ENCODE measurements at places on chromosomes 5 and 9.

- no peak for DNase-seq
Measured at GRCh38 chr5:156356238-156356637, 29.3 kb downstream of the SGCD start.

GRCh38 chr5:39353717-39354399 lies 10.4 kb downstream of the C9 start:
- no peak for DNase-seq

- no peak for DNase-seq
Measured at GRCh38 chr5:1913578-1913977, 30.9 kb upstream of the IRX4 start.

DNA sequence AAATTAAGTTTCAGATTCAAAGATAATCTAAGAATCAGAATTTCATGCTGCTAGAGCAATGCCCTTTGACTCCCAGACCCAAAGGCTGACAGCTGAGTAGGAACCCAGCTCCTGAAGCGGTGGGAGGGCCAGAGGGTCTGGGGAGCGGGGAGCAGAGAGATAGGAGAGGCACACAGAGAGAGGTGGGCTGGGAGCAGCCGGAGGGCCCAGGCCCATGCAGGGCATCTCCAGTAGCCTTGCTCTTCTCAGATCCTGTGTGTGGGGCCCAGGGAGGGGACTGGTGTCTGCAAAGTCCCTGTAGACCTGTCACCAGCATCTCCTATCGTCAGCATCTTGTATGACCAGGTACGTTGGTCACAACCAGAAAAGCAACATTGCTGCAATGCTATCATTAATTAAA lies 75.3 kb upstream of the OLFM1 start:
- no peak for DNase-seq

DNA sequence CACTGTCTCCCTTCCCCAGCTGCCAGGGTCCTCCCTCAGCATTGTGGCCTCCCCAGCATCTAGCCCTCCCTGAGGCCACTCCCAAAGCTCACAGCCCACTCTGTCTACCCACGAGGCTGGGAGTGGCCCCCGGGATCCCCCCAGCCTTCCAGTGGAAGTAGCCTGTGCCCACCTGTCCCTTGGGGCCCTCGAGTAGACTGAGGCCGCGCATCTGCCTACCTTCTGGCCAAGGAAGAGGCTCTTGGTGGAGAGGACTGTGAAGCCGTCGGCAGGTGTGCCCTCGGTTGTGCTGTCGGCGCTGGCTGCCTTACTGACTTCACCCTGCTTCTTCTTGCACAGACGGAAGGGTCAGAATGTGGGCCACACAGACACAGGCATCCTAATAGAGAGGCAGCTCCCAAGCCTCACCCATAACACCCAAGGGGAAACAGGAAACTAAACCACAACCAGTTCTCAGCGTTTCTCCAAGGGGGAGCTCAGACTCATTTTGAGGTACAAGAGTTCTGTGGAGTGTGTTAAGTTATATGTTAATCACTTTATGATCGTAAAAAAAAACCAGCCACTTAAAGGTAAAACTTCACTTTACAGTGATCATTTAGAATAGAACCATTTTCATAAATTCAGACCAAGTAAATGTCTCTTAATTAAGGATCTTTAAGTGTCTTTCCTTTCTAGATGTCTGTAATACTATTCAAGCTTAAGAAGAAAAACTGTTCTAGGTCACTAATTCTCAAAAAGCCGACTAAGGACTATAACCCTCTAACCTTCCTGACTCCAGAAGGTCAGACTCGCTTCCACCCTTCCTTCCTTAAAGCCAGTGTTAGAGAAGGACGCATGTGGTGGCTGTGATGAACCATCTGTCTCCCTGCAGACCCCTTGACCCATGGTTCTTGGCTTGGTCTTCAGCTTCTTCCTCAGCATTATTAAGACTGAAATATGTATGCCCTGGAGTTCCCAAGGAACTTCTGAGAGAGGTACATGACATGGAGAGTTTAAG lies 38.5 kb downstream of the MACROH2A1 start:
- DNase-seq = no peak

DNA sequence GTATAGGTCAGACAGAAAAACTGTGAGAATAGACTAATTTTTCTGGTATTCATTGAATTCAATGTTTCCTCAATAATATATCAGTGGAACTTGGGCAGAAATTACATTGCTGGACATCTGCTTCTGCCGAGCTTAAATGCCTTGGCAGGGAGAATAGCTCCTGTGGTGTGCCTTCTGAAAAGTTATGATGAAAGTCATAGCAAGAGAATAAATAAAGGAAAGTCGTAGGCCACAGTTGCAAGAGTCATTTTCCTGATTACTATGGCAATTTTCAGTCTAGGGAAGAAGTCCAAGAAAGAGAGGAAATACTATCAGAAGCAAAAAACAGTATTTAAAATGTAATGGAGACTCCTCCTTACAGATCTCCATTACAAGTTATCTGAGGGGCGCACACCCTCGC lies 1596.1 kb upstream of the WWC1 start:
- no peak for DNase-seq

DNA sequence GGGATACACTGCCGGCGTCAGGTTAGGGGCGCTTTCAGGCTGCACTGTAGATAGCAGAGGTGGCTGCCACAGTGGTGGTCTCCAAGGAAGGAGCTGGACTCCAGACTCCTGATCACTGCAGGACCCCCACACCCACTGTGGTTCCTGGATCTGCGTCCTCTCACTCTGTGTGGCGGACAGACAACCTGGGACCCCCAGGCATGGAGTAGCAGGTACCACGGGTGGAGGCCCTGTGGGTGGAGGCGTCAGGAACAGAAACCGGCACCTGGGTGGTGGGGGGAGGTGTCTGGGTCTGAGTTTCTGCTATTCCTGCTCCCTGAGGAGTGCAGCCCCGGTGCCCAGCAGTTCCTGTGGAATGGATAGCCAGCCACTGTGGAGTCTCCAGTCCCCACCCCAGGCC lies 75.1 kb upstream of the PCAT7 start:
- DNase-seq = no peak

GRCh38 chr5:136174021-136174659 lies 18.8 kb downstream of the SMIM32 start:
- no peak for DNase-seq

All from KG1 (cell line).